ENCODE measurements at places on chromosomes 12 and 14.

DNA sequence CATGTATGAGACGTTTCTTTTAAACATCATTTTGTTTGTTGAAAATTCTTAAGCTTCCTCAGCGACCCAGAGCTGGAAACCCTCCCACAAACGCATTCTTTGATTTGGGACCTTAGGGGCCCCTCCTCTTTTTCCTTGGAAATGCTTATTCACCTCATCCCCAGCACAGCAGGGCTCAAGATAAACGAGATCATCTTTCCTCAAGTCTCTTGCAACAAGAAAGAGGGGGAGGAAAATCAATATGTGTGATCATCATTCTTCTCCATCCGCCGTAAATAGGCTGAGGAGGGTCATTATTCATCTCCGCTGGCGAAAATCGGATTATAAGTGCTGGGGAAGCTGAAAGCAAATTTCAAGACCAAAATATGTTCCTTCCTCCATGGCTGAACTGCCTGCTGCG is 1415.2 kb downstream of the AACS start:
- DNase-seq: no peak

GRCh38 chr12:114311974-114312373 is 94.0 kb downstream of the TBX5 start:
- no peak for DNase-seq

- DNase-seq: no peak
Observed at GRCh38 chr14:85041618-85042017, 488.3 kb upstream of the FLRT2 start.

DNA sequence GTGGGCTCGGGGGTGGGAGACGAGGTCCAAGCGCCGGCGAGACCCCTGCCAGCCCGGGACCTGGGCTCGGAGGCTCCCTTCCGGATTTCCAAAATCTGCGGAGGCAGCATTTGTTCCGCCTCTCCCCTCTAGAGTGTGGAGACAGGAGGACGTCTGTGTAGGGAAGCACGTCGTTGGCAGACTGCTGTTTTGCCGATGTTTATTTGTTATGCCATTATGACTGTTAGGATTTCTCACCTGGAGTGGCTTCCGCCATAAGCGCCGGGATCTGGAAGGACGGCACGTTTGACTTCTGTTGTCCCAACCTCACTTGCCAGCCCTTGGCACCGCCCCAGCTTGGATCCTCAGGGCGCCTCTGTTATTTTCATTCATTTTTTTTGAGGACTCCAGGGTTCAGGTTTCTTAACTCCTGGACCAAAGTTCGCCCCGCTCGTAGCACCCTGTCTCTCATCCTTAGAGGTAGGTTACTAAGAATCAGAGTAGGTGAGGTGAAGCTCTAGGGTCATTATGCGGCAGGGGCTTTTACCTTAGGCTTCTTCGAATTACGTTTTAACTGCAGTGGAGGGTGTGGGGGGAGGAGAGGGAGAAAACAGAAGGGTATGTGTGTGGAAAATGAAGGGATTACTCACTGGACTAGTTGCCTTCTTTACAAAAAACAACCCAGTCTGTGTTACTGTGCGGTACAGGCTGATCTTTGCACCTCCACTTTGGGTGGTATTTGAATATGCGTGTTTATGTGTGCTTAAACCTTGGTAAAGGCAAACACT is 547 bp upstream of the PYGL start:
- no peak for DNase-seq

GRCh38 chr14:61695695-61696527 is 598 bp downstream of the HIF1A start:
- peak; percentile 53 for DNase-seq

GRCh38 chr12:39813776-39814175 is 194.2 kb upstream of the ABCD2 start:
- no peak for DNase-seq

DNA sequence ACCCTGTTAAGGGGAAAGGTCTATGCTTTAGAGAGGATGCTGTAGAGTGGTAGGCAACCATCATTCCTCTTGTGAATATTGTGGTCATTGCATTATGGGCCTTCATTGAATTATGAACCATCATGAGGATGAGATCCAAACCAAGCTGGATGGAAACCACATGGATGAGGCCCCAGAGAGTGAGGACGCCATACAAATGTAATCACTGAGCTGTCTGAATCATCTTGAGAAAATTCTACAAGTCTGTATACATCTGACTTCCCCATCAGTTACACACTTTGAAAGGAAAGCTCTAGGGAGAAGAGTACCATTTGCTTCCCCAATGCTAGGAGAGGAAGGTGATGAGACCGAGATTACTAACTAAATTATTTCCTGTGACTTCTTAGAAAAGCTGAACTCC is 172.9 kb downstream of the CACNA1C start:
- no peak for DNase-seq

GRCh38 chr12:51888316-51889215 is 663 bp downstream of the ANKRD33 start:
- no peak for DNase-seq

GRCh38 chr12:85179680-85180270 is 100.2 kb upstream of the ALX1 start:
- DNase-seq: no peak

GRCh38 chr14:75501080-75501479 is 21.2 kb upstream of the BATF start:
- no peak for DNase-seq

GRCh38 chr14:90255871-90256270 is 482 bp upstream of the PSMC1 start:
- DNase-seq: no peak
